ENCODE measurements at places on chromosomes 1 and 21. TPM values are rescaled to one million over a fixed set of nuclear protein-coding genes. Genes with fewer than 3 reads are reported as not detected.

- no peak for DNase-seq
- H3K36me3 ChIP-seq: no peaks in the 10 kb centered on the region
- no peak overlapping the region for H3K27ac ChIP-seq
Measured at GRCh38 chr1:186175588-186175987, 199.5 kb downstream of the TPR start.

GRCh38 chr1:172496678-172497077 is 36.3 kb upstream of the SUCO start:
- no peak overlapping the region for H3K27ac ChIP-seq
- H3K36me3 ChIP-seq: no peaks in the 10 kb centered on the region
- H3K4me1 ChIP-seq: no peaks in the 10 kb centered on the region
- DNase-seq: no peak

Gene ETNK2
- 18.6 TPM for total RNA-seq

- no peak for DNase-seq
- H3K4me3 ChIP-seq: no peak overlapping the region
- H3K36me3 ChIP-seq: no peaks in the 10 kb centered on the region
- H3K27me3 ChIP-seq: no peaks in the 10 kb centered on the region
- H3K27ac ChIP-seq: no peak overlapping the region
Measured at GRCh38 chr1:74766579-74766978, 33.6 kb downstream of the TYW3 start.

- H3K27ac ChIP-seq: no peak overlapping the region
- H3K4me3 ChIP-seq: no peak overlapping the region
- no peaks in the 10 kb centered on the region for H3K36me3 ChIP-seq
- no peaks in the 10 kb centered on the region for H3K27me3 ChIP-seq
- DNase-seq: no peak
Measured at GRCh38 chr1:77360256-77360655, 78.4 kb downstream of the AK5 start.

Gene KLF17
- 0.09 TPM for total RNA-seq

Measured in H9 (cell line).